Activated naive CD8-positive, alpha-beta T cell treated with anti-CD3 and anti-CD28 coated beads for 36 hours (primary cell): ENCODE measurements at places on chromosomes 12 and 14. TPM values are rescaled to one million over a fixed set of nuclear protein-coding genes. Genes with fewer than 3 reads are reported as not detected.

PMCH gene
- not detected for total RNA-seq

PLCZ1 gene
- not detected for total RNA-seq

CFAP73 gene
- total RNA-seq: 0.16 TPM

GRIP1 gene
- total RNA-seq: 3.4 TPM

LTBP2 gene
- total RNA-seq: 0.06 TPM

TFCP2 gene
- 33.4 TPM for total RNA-seq

CD4 gene
- total RNA-seq: 2.2 TPM

- H3K27me3 ChIP-seq: no peaks in the 10 kb centered on the region
- H3K4me1 ChIP-seq: no peaks in the 10 kb centered on the region
- H3K27ac ChIP-seq: no peak overlapping the region
- H3K4me3 ChIP-seq: no peak overlapping the region
These were observed 28.3 kb downstream of the LRCOL1 start for GRCh38 chr12:132582058-132582420.

DNA sequence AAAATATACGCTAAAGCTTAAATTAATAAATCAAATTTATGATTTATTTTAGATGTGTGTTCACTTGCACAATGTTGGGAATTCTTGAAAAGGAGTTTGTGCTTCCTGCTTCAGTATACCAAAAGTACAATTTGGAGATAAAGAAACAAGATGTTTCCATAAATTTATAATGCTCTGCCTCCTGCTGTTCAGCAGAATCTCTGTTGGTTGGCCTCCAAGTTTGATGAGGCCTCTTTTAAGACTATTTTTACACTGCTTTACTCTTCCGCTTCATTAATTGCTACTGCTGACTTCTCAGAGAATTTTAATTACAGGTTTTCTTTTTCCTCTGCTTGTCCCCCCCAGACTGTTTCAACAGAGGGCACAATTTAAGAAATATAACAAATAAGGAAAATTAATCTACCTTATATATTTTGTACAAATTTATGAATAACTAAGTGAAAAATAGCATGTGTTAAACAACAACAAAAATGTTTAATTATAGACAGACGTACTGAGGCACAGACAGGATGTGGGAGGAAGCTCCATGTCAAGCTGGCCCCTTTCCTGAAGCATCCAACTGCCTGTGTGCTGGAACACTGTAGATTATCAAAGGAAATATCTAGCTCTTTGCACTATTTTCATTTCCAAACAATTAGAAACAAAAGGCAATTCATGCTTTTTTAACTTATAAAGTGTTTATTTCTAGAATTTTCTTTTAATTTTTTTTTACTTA, 83.9 kb downstream of the PIK3C2G start:
- DNase-seq: no peak
- H3K27me3 ChIP-seq: no peaks in the 10 kb centered on the region
- no peak overlapping the region for H3K4me3 ChIP-seq
- H3K27ac ChIP-seq: no peak overlapping the region
- no peaks in the 10 kb centered on the region for H3K36me3 ChIP-seq
- no peaks in the 10 kb centered on the region for H3K4me1 ChIP-seq

DNA sequence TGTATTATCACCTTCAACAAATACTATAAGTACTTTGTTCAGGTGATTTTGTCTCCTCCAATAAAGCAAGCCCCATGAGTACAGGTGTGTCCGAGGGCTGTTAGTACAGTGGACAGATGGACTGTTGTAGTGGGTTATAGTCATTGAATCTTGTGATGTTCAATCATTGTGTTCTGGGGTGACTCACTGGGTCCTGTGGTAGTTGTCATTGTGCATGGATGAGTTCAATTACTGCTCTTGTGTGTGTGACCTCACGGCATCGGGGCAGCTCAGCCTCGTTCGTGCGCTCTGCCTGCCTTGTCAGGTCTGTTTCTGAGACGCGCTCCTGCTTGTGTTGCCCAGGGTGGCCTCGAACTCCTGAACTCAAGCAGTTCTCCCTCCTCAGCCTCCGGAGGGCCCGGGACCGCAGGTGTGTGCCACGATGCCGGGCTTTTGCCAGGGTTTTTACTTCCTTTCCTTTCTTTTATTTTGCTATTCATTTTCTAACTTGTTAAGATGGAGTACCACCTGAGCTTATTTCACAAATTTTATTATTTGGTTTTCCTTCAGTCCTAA, 72.2 kb downstream of the DDX51 start:
- no peaks in the 10 kb centered on the region for H3K27me3 ChIP-seq
- peaks cover 17% of the 10 kb centered on the region for H3K36me3 ChIP-seq
- H3K4me1 ChIP-seq: peaks cover 6% of the 10 kb centered on the region
- no peak for DNase-seq
- no peak overlapping the region for H3K27ac ChIP-seq

DNA sequence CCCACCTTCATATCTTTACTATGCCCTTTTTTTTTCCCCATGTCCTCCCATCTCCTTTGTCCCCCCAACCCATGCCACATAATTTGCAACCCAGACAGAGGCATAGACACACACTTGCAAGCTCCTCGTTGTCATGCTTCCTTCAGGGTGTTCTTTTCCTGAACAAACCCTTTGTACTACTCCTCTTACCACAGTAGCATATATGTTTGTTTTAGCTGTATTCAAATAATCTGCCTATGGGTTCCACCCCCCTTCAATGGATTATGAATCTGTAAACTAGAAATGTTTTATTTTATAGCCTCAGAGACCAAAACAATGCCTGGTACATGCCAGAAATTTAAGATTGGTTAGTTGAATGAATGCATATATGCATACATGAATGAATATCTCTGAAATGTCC, 307.1 kb upstream of the E2F7 start:
- no peak overlapping the region for H3K4me3 ChIP-seq
- H3K4me1 ChIP-seq: no peaks in the 10 kb centered on the region
- H3K27ac ChIP-seq: no peak overlapping the region
- no peaks in the 10 kb centered on the region for H3K27me3 ChIP-seq
- H3K36me3 ChIP-seq: no peaks in the 10 kb centered on the region

DNA sequence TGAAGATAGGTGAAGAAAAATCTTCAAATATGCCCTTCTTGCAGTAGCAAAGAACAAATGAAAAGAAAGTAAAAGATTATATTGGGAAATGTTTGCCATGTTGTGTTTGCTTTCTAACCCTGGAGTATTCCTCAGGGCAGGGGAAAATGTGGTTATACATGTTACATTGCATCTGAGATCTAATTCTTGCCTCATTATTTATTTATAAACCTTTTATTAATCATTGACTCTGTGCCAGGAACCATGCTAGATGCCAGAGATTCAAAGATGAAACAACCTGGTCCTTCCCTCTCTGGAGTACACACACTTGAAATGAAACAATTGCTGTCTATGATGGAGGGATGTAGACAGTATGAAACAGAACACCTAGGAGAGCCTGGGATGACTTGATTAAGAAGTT, 128.1 kb upstream of the HMGA2 start:
- DNase-seq: no peak
- H3K27ac ChIP-seq: no peak overlapping the region
- H3K4me1 ChIP-seq: peaks cover 1% of the 10 kb centered on the region
- H3K27me3 ChIP-seq: peaks cover 17% of the 10 kb centered on the region
- H3K36me3 ChIP-seq: no peaks in the 10 kb centered on the region

DNA sequence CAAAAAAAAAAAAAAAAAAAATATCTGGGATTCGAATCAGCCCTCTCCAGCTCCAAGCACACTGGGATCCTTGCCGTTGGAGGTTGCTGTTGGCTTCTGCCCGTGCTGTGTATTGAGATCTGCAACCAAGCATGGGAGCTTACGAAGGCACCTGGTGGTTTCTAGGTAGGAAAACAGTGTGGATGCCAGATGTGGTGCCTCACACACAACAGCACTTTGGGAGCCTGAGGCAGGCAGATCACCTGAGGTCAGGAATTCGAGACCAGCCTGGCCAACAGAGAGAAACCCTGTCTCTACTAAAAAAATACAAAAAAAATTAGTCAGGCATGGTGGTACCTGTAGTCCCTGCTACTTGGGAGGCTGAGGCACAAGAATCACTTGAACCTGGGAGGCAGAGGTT, 47.4 kb downstream of the ATF7 start:
- no peak overlapping the region for H3K27ac ChIP-seq
- H3K36me3 ChIP-seq: peaks cover 11% of the 10 kb centered on the region
- no peak for DNase-seq
- no peaks in the 10 kb centered on the region for H3K27me3 ChIP-seq
- no peak overlapping the region for H3K4me3 ChIP-seq

- H3K4me1 ChIP-seq: no peaks in the 10 kb centered on the region
- no peaks in the 10 kb centered on the region for H3K36me3 ChIP-seq
- no peaks in the 10 kb centered on the region for H3K27me3 ChIP-seq
- H3K27ac ChIP-seq: no peak overlapping the region
- no peak overlapping the region for H3K4me3 ChIP-seq
- no peak for DNase-seq
These were observed 191.1 kb downstream of the CALM1 start for GRCh38 chr14:90587918-90588317.

GRCh38 chr14:73457041-73457923, 1.1 kb downstream of the NUMB start:
- peak; percentile 6 for DNase-seq
- peak overlapping the region; percentile 96 for H3K27ac ChIP-seq
- H3K27me3 ChIP-seq: no peaks in the 10 kb centered on the region
- peak overlapping the region; percentile 100 for H3K4me3 ChIP-seq
- H3K4me1 ChIP-seq: peaks cover 33% of the 10 kb centered on the region

DNA sequence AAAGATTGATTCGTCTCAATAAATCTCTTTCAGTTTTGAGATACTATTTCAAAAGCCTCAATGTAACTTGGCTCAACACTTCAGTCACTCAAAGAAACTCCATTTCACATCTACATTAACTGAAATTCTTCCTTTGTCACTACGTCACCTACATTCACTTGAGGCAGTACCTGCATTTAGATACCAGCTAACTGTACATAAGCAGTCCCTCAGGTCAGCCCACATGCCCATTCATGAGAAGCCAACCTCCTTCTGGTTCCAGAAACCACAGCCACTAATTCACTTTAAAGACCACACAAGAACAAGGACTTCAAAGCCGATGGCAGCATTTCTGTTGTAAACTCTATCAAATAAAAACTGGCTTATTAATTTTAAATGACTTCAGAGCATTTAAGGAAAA, 43.0 kb downstream of the SETD3 start:
- DNase-seq: no peak
- H3K36me3 ChIP-seq: peaks cover 42% of the 10 kb centered on the region
- H3K4me1 ChIP-seq: peaks cover 25% of the 10 kb centered on the region
- no peak overlapping the region for H3K4me3 ChIP-seq
- H3K27me3 ChIP-seq: no peaks in the 10 kb centered on the region

GRCh38 chr12:121297435-121297991, 1.0 kb upstream of the CAMKK2 start:
- DNase-seq: peak; percentile 63
- H3K27ac ChIP-seq: peak overlapping the region; percentile 67
- H3K4me3 ChIP-seq: peak overlapping the region; percentile 84
- no peaks in the 10 kb centered on the region for H3K36me3 ChIP-seq
- peaks cover 13% of the 10 kb centered on the region for H3K4me1 ChIP-seq

DNA sequence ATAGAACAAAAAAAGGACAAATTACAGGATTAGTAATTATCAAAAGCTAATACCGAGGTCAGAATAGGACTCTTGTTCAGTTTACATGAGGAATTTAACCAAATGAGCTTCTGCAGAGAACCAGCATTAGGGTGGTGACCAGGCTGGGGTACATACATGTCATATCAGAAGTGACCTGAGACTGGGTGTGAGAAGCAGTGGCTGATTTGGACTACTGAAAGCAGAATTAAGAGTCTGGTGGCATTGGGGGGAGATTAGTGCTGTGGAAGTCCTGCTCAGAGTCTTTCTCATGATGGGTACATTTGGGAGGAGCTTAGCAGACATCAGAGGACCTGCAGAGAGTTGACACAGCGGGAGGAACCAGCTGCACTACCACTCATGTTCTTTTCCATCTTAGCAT, 21.7 kb downstream of the TRAF3 start:
- H3K27ac ChIP-seq: peak overlapping the region; percentile 6
- peaks cover 44% of the 10 kb centered on the region for H3K4me1 ChIP-seq
- no peak for DNase-seq
- H3K4me3 ChIP-seq: no peak overlapping the region
- peaks cover 24% of the 10 kb centered on the region for H3K36me3 ChIP-seq

- H3K4me1 ChIP-seq: peaks cover 3% of the 10 kb centered on the region
- no peaks in the 10 kb centered on the region for H3K36me3 ChIP-seq
- no peak overlapping the region for H3K27ac ChIP-seq
- no peak overlapping the region for H3K4me3 ChIP-seq
These were observed 299.0 kb upstream of the PPFIA2 start for GRCh38 chr12:82058197-82058596.

DNA sequence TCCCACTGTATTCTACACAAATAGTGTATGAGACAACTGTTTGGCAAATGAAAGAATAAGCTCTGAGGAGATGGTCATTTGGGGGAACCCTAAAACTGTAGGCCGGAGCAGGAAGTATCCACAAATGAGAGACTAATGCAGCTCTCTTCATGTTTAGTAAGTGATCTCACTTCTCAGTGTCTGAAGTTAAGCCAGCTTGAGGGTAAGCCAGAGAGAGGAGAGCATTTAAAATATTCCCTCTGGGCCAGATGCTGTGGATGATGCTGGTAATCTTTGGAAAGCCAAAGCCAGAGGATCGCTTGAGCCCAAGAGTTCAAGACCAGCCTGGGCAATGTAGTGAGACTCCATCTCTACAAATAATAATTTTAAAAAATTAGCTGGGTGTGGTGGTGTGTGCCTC, 130.6 kb upstream of the SINHCAF start:
- no peaks in the 10 kb centered on the region for H3K36me3 ChIP-seq
- H3K27me3 ChIP-seq: no peaks in the 10 kb centered on the region
- no peaks in the 10 kb centered on the region for H3K4me1 ChIP-seq
- H3K27ac ChIP-seq: no peak overlapping the region
- DNase-seq: no peak
- no peak overlapping the region for H3K4me3 ChIP-seq
